Upper lobe of right lung (tissue), 1 donor: ENCODE measurements at places on chromosomes 7 and 10. TPM values are rescaled to one million over a fixed set of nuclear protein-coding genes. Genes with fewer than 3 reads are reported as not detected.

- no peak for DNase-seq
These were observed 52.6 kb upstream of the SMNDC1 start for GRCh38 chr10:110357252-110357780.

DNA sequence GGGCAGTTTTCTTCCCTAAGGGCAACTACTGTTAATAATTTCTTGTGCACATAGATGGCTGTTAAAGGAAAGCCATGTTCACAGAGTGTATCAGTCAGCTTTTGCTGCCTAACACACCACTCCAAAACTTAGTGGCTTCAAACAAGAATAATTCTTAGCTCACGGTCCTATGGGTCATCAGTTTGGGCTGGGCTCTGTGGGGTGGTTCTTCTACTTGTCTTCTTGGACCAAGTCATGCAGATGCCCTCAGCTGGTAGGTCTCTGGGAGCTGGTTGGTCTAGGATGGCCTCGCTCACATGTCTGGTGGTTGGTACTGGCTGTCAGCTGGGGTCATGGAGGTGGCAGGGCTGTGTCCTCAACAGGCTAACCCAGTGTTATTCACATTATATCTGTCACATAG lies 39.6 kb downstream of the TBATA start:
- no peak for DNase-seq

- no peak for DNase-seq
These were observed 27.9 kb downstream of the FGFR2 start for GRCh38 chr10:121570315-121570714.

NCAPG2 gene
- total RNA-seq: 6.5 TPM

MNX1 gene
- 0.93 TPM for total RNA-seq
